ENCODE measurements at places on chromosomes 1 and 21.
A peak's percentile ranks its signal among the peaks of the same experiment; 100 is the strongest.

DNA sequence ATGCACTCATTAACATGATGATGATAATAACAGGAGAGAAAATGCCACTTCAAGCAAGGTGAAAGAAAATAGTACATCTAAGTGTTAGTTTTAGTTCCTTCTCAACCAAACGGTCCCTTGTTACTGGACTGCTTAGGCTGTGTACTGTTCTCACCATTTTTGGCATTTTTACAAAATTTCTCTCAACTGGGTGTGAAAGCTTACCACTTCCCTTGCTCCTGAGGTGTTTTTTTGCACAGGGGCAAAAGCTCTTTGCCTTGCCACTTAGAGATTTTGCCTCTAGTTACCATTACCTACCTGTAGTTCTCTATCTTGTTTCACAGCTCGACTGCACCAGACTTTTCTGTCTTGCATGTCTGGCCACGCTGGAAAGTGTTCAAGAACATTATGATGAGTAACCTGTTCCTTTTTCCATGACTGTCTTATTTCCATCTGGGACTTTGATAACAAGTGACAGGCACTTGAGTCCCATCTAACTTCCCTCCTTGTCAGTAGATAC is 10.7 kb downstream of the NEK7 start:
- peak; percentile 43 for DNase-seq

- DNase-seq, result no peak
Measured at GRCh38 chr1:208006258-208006920, 95.5 kb upstream of the CD34 start.

DNA sequence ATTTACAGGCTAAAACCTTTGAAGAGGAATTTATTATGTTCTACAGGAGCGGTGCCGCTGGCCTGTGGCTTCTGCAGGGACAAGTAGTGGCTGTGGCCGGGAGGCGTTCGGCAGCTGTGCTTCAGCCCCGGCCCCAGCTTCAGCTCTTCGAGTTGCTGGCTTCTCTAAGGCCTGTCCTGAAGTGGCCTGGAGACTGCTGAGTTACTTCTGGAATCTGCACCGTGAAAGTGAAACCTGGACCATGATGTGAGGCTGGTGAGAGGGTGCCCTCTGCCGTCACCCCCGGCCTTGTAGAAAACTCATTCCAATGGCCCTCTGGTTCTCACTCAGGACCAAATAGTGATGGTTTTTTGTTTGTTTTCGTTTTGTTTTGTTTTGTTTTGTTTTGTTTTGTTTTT is 48.1 kb downstream of the PRKCZ start:
- no peak for DNase-seq

DNA sequence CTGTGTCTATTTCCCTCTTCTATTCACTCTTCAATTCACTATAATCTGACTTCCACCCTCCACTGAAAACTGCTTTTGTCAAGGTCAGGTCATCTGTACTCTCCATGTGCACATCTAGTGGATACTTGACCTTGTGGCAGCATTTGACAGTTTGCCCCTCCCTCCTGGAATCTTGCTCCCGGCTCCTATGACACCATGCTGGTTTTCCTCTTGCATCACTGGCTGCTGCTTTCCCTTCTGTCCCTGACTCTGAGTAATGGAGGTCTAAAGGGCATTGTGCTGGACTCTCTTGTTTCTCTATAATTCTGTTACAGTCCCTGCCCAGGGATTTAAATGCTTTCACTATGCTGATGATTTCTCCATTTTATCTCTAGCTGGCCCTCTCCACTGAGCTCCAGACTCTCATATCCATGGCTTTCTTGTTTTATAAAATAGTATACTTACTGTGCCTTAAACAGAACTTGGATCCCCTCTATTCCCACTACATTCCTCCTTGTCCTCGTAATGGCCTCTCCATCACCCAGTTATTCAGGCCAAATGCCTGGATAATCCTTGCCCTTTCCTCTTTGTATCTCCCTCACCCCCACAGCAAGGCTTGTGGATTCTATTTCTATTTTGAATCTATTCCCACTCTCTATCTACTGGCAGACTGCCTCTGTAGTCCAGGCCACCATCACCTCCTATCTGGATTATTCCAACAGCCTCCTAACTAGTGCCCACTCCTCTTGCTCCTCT is 36.8 kb upstream of the PODN start:
- no peak for DNase-seq

GRCh38 chr1:150263549-150263948 is 5.3 kb downstream of the APH1A start:
- DNase-seq, result no peak
